GM23248 (cell line): ENCODE measurements at places on chromosomes 12 and 14. TPM values are rescaled to one million over a fixed set of nuclear protein-coding genes. Genes with fewer than 3 reads are reported as not detected.

DNA sequence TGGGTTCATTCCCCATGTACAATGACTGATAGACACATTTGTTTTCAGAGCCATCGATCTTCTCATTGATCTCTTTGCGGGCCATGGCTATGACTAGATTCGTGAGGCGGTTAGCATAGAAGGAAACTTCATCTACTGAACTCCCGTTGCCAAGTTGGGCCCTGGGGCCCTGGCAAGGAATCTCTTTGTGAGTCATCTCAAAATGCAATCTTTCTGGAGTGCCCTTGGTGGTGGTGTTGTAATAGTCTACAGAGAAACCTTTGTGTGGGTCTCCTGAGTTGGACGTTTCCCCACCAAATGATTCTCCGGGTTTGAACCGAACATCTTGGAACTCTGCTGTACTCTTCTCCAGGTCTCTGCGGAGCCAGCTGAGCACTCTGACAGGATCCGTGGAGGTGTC is 20.4 kb downstream of the AKAP3 start:
- H3K27me3 ChIP-seq: no peaks in the 10 kb centered on the region; the same call in 1 of the 2 replicates
- no peak overlapping the region for H3K4me3 ChIP-seq
- H3K4me1 ChIP-seq: no peaks in the 10 kb centered on the region
- H3K36me3 ChIP-seq: no peaks in the 10 kb centered on the region

Gene TRIM9
- 0.32 TPM in 1 of 2 replicates, not detected in the other for total RNA-seq

Gene RNASE11
- total RNA-seq: not detected in 2 replicates

Gene TMX1
- total RNA-seq: 54.8 and 55.8 TPM in 2 replicates
